ENCODE measurements at places on chromosomes 2 and 18.

DNA sequence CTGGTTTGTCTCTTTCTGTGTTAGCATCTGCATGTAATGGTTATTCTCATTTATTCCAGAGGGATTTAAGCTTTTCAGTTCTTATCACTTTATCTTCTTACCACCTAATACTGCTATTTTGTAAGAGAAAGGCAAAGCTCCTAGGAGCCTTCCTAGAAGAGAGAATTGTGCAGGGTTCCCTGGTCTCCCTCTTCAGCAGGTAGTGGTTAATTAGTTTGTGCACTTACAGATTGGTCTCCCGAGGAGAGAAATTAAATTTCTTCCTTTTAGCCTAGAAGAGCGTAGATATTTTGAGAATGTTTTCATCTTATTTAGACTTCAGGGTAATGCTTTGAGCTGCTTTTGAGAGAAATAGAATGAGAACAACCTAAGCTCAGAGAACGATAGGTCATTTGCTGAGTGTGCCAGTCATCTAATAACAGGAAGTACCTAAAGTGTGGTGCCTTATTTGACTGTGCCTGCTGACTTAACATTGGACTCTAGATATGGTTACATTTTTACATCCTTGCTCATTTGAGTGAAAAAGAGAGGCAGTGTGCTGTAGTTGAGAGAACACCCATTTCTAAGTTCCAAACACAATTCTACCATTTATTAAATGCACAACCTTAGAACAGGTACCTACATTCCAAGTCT is 651.4 kb downstream of the STK39 start:
- no peak for DNase-seq

DNA sequence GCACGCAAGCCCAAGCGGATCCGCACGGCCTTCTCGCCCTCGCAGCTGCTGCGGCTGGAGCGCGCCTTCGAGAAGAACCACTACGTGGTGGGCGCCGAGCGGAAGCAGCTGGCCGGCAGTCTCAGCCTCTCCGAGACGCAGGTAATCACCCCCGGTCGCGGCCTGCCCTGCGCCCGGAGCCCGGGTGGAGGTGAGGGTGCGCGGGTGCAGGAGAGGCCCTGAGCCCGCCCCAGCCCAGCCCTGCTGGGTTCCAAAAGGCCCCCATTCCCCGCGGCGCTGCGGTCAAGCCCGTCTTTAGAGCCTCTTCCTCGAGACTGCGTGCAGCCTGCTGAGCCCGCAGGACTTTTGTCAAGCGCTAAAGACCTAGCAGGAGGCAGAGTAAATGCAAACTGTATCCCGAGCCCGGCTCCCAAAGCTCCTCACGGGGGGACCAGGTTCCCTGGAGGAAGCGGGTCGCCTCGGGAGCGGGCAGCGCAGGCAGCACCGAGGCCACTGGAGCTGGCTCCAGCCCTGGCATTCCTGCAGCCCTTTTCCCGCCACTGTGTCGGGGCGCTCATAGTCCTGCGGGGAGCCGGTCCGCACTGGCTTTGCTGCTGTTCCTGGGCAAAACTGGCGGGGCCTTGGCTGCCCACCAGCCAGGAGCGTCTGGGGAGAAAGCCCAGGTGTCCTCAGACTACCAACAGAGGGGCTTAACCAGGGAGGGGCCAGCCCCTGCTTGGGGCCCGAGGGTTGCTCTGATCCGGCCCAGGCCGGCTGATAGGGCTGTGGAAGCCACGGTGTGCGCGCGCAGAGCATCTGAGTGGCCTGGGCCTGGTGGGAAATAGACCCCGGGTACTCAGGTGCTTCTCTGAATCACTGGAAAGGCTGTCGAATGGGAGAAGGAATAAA is 7.3 kb downstream of the EMX1 start:
- no peak for DNase-seq

DNA sequence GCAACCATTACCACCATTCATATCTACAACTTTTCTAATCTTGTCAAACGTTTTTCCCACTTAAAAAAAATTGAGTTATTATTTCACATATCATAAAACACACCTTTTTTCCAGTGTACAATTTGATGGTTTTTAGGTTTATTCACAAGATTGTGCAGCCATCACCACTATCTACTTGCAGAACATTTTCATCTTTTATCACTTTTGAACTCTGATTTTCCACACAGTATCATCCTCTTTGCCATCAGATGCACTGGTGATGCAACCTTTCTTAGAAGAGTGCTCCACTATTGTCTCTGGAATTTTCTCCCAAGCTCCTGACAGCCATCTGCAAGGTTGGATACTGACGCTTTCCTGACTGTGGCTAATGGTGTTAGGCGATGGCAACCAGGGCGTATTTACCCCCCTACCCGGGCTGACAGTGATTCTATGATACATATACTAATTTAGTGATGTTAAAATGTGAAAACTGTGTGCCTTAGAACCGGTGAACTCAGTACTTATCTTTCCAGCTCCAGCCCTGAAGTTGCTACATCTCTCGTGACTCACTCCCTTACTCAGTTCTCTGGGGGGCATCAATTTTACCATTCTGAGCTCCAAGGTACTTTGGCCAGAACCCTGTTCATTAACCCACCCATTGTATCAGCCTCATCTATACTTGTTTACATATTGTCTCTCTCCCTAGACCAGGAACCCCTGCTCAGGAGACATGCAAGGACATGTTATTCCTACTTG is 105.4 kb upstream of the SPRED2 start:
- DNase-seq = peak; percentile 77

DNA sequence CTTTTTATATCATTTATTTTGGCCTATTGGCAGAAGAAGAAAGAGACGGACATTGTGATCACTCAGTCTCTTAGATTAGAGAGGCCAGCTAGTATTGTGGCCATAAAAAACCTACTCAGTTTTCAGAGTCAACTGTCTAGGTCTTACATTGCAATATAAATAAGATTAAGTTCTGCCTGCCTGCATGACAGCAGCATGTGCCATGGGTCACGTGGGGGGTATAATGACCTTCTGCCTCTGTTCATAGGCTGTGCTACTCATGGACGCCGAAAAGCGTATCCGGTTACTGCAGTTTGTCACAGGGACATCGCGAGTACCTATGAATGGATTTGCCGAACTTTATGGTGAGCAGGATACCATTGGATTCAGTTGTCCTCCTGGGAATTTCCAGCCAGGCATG is 238.5 kb downstream of the ALPK2 start:
- no peak for DNase-seq

DNA sequence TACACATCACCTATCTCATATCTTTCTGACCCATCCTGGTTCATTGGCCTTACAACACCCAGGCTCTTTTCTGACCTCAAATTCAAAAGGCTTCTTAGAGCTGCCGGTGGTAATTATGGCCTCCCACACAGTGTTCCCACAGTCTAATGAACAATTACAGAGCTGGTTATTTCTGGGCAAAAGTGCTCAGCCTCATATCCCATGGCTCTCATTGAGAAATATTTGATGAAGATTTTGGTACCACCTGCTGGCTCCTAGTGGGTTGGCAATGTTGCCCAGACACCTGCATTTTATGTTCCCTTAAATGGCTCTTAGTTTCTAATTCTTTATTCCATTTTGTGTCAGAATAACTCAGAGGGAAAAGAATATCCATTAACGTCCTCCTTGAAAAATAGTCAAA is 20.1 kb upstream of the SCYGR2 start:
- DNase-seq = no peak

DNA sequence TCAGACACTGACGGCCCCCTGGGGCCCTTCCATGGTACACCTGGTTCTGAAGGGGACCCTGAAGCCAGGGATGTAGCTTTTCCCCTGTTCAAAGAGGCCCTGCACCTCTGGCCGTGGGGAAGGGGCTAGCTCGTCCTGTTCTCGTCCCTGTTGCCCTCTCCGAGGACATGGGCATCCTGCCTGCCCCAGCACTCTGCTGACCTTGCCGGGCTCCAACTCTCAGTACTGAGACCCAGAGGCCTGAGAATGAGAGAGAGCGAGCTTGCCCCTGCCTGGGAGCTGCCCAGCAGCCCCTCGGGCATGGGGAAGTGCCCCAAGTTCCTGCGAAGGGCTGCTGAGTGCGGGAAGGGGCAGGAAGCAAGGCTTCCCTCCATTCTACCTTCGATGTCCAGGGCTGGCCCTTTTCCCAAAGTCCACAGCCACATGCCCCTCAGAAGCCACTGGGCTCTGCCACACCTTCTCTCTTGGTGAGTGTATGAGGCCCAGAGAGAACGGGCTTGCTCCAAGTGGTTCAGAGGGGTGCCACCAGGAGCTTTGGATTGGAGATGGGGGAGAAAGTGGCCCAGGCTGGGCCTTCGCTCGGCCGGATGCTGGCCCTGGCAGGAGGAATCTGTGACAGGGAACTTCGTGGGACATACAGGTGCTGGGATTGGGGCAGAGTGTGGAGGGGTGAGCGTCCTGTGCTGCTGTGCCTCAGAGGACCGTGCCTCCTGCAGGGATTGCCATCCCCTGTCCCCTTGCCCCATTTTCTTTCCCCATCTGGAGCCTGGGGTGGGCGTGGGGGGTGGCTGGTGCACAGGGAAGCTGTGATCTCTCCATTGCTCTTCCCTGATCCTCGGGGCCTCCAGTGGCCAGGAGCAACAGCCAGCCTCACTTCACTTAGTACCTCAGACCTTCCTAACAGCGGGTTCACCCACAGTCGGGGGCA is 50.8 kb downstream of the KCNIP3 start:
- DNase-seq = no peak

DNA sequence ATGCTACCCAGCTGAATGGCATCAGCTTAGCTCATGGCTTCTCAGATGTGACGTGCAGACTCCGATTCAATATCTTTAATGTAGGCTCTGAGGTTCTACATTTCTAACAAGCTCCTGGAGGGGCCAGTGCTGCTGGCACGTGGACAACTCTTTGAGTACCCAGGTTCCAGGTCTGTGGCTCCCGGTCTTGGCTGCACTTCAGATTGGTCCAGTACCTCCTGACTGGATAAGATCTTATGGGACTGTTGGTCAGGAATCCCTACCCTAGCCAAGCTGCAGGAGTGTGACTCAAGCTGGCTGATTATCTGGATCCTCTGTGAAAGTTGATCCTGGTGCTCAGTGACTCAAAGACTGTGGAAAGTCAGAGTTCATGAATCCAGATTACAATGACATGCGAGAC is 222.1 kb downstream of the ANKRD30B start:
- DNase-seq = peak; percentile 14

DNA sequence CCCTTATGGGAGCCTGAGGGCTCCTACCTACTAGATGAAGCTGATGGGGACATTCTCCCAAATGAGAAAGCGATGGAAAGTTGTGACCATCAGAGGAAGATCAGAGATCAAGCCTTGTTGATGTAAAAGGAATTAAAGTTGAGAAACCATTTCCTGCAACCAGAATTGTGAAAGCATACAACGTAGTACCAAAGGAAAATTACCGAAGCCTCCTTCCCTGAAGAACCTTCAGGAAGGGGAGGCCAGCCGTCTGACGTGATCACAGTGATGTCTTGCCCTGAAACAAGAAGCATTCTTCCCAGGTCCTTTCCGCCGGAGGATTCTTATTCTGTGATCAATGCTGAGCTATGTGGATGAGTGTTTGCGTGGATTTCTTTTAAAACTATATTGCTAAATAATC is 211.6 kb upstream of the TNP1 start:
- DNase-seq = peak; percentile 43

- DNase-seq = peak; percentile 25
Measured at GRCh38 chr2:241933179-241933911, 63.8 kb downstream of the RTP5 start.

GRCh38 chr2:179201869-179202268 is 62.8 kb downstream of the SESTD1 start:
- peak; percentile 70 for DNase-seq

DNA sequence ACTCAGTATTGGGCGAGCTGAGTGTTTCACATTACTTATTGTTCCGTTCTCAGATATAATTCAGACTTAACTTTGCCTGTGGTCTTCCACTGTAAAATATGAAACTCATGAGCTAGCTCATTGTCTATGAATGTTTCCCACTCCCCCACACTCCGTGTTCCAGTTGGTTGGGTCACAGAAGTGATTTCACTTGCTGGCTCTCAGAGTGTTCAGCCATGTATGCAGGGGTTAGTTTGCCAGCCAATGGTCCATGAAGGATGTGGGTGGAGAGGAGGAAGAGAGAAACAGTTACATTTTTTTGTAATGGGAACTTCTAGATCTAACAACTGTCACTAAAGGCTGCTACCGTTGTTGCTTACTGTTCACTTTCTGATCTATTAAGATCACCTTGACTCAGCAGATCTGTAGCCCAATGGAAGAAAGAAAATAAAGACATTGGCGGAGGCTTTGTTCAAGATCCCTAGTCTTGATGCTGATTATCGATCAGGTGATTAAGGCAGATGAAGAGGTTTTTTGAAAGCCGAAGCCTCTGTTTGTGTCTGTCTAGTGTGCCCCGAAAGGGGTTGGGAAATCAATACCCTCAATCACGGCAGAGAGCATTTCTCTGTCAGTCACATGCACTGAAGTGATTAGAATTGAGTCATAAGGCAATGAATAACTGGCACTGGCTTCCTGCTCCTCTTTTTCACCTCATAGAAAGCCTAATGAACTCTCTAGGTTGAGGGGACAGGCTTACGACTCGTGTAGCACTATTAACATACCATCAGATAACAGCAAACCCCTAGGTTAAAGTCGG is 279.7 kb upstream of the FIGN start:
- DNase-seq = peak; percentile 24

DNA sequence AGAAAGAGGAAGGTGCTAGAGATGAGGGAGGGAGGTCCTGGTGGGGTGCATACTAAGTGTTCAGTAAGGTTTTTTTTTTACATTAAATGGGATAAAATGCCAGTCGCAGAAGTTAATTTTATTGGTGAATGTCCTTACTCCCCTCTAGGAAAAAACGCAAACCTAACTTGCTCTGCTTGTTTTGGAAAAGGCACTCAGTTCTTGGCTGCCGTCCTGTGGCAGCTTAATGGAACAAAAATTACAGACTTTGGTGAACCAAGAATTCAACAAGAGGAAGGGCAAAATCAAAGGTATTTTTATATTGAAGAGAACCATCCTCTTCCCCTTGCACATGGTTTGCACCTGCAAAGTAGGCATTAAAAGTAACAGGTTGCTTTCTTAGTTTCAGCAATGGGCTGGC is 12.7 kb upstream of the IL18R1 start:
- peak; percentile 40 for DNase-seq

DNA sequence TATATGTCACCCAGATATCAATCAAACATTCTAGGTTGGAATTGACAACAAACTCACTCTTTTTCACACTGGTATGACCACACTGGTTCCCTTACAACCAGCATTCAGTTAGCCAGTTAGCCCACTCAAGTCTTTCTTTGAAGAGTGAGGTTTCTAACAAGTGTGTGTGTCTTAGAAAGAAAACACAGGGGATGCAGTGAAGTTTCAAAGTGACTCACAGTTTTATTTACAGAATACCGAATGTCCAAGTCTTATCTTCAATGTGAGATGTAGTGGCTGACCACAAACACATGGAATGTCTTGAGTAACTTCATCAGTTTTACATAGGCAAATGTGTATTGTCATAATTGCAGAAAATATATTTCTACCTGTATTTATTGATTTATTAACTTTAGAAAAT is 274.7 kb upstream of the HNMT start:
- no peak for DNase-seq

Measured in fibroblast of mammary gland (primary cell).